ENCODE measurements at places on chromosomes 12 and 14.

DNA sequence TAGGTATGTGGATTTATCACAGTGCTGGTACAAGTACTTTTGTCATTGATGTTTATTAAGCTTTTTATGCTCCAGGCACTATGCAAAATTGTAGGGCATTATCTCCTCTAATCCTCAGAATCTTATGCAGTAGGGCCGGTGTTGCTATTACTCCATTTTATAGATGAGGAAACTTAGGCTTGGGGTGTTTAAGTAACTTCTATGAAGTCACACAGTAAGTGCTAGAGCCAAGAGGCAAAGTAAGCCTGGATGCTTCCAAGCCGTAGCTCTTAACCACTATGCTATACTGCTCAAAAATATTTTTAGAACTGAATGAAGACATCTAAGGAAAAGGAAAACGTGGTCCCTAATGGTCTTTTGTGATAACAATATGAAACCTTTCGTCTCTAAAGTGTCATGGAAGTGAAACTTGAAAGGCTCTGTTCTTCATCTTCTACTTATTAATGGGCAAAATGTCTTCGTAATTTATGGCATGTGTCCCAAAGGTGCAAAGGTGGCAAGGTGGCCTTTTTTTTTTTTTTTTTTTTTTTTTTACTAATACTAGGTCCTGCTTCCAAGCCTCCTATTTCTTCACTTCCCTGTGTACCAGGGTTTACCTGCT, 85.2 kb downstream of the ETV6 start:
- DNase-seq: no peak

DNA sequence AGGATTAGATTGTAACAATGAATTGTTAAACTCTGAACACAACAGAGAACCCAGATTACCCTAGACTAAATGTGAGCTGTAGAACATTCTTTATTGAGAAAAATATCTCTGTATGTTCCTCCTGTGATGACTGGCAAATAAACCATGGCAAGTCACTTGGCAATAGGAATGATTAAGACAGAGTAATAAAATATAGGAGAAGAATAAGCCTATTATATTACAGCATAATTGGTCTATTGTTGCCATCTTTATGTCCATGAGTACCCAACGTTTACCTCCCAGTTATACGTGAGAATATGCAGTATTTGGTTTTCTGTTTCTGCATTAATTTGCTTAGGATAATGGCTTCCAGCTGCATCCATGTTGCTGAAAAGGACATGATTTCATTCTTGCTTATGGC, 211.2 kb upstream of the AVPR1A start:
- DNase-seq: no peak

DNA sequence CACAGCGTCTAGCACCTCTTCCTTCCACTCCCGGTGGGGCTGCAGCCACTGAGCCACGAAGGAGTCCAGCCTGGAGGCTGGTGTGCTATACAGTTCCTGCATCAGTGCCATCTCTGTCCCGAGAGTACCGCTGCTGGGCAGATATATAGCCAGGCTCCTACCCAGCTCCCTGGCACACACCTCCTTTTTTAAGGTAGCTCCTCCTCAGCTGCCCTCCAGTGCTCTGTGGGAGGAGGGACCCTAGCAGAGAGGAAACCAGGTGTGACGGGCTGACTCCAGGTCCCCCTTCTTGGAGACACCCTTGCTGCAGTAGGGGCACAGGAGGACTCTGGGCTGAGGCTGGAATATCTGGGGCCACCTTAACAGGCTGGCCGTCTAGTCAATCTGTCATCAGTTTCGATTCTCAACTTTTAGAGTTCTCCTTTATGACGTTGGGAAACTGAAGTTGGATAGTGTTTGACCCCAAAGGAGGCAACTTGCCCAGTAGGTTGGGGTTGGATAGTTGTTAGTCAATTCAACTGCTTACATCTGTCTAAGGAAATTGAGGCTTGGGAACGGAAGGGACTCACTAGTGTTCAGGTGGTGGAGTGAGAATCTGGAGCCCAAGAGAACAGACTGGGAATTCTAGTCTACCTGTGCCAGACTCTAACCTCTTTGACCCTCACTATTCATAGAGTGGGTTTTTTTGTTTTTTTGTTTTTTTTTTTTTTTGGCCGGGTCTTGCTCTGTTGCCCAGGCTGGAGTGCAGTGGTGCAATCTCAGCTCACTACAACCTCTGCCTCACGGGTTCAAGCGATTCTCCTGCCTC, at the start of gene OASL:
OASL (minus strand) TSS at position 386 of the 808 bp plus-strand sequence; CDS start at position 111, 275 bp downstream.
- peak; percentile 59 for DNase-seq

- no peak for DNase-seq
Measured at GRCh38 chr12:103881261-103881660, 40.2 kb upstream of the NT5DC3 start.

DNA sequence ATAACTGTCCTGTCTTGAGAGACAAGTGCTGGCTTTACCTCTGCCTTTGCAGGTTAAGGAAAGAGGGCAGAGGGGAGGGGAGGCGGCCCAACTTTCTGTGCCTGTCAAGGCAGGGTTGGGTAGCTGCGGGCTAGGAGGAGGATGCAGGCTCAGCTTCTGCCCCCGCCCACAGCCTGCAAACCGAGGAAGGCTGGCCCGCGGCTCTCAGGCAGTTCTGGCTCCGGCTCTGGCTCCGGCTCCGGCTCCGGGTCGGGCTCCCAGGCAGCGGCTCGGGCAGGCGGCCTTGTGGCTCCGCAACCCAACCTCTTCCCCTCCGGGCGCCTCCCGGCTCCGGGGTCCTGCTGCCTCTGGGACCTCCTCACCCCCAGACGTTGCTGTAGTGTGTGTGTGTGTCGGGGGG, 92.9 kb downstream of the TMEM30B start:
- DNase-seq: no peak

GRCh38 chr14:81062816-81063215, 107.4 kb downstream of the TSHR start:
- no peak for DNase-seq

DNA sequence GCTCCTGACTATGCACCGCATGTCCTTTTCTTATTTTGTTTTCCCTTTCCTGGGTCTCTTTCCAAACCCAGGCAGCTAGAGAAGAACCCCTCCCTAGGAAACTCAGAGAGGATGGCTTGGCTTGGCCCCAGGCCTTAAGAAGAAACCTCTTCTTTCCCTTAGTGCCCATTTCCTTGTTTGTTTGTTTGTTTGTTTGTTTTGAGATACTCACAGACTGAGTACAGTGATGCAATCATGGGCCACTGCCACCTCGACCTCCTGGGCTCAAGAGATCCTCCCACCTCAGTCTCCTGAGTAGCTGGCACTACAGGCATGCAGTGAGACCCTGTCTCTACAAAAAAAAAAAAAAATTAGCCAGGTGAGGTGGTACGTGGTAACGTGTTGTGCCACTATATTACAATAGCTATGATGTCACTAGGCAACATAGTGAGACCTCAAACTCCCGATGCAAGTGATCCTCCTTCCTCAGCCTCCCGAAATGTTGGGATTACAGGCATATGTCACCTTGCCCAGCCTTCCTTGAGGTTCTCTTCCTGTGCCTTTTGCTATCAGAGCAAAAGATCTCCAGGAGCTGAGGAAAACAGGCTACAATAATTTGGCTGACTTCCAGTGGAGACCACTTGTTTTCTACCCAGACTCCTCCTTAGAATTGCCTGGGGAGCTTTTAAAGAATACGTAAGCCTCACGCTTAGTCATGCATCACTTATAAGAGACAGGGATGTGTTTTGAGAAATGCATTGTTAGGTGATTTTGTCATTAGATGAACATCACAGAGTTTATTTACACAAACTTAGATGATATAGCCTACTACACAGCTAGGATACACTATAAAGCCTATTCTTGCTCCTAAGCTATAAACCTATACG, 34.5 kb upstream of the LGALS3 start:
- no peak for DNase-seq

DNA sequence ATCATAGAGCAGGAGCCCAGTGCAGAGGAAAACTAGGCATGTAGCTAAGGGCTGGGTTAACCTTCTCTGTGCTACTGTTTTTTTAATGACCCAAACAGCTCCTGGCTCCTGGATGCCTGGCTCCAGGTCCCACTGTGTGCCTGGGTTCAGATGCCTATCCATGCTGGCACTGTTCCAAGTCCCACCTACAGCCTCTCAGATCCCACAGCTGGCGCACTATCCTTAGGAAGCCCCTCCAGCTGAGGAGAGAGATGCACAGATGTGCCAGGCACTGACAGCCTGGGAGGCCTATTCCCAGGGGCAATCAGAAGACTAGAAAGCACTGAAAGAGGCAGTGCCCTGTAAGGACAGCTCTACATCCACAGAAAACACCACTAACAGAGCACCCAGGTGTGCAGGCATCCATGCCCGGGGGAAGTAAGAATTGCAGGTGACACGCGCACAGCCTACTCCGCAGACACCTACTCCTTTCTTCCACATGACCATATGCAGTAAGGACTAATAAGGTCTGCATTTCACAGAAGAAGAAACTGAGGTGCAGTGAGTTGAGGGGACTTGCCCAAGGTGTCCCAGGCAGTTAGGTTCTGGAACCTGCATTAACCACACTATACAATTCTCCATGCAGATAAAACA, 51.2 kb downstream of the PITPNM2 start:
- DNase-seq: no peak
